Ureter (tissue), 1 donor: ENCODE measurements at places on chromosomes 1 and 21. TPM values are rescaled to one million over a fixed set of nuclear protein-coding genes. Genes with fewer than 3 reads are reported as not detected.

Gene SLC6A9
- 38.3 TPM for total RNA-seq

Gene MARK1
- total RNA-seq: 34.8 TPM

Gene SPATA17
- total RNA-seq: 3.2 TPM

Gene SYTL1
- 93.6 TPM for total RNA-seq

Gene CYP4A22
- total RNA-seq: 0.23 TPM

Gene CR1L
- not detected for total RNA-seq

Gene HPCA
- total RNA-seq: 0.75 TPM

Gene CRTC2
- 32.7 TPM for total RNA-seq

Gene PDE4B
- total RNA-seq: 9.5 TPM

Gene CLCA4
- 0.86 TPM for total RNA-seq

Gene LAMC2
- 14.5 TPM for total RNA-seq

Gene ORC1
- 1.1 TPM for total RNA-seq

Gene ATP5PB
- total RNA-seq: 265 TPM

Gene DYNLT5
- total RNA-seq: 3.1 TPM

Gene ANGPTL1
- total RNA-seq: 26.3 TPM

Gene TRIM67
- total RNA-seq: not detected

Gene TCP10L
- 0.18 TPM for total RNA-seq

Gene NUP210L
- 0.39 TPM for total RNA-seq

Gene GUCA2B
- total RNA-seq: not detected

Gene CNR2
- total RNA-seq: not detected

Gene FMO4
- 5.1 TPM for total RNA-seq

Gene ADAM30
- total RNA-seq: not detected

Gene TSPAN2
- total RNA-seq: 22.0 TPM
